ENCODE measurements at places on chromosomes 3 and 15.

DNA sequence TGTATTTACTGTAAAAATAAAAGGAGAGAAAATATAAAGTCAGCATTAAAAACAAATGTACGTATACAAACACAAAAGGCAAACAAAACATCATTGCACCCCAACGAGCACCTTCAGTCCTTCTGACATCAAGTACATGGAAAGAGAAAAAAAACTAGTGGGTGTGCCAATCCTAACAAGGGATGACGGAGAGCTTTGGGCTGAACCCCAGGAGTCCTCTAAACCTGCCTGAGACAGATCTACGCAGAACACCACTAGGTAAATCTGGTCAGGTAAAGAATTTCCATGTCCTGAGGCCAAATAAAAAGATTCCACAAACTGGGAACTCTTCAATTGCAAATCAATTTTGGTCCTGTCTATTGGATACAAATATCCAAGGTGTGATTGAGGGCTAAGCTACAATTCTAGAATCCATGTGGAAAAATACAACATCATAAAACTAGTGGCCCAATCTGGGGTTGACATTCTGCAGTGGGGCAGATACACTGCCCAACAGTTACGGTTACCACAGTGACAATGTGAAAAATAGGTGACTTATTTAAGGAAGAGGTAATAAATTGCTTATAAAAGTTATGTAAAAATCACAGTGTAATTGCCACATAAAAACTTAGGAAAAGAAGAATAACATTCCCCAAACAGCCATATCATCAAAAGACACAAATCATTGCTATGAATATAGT is 14.2 kb downstream of the IFT80 start:
- DNase-seq, result no peak

GRCh38 chr15:89140595-89140994 is 52.3 kb downstream of the ABHD2 start:
- DNase-seq, result no peak

DNA sequence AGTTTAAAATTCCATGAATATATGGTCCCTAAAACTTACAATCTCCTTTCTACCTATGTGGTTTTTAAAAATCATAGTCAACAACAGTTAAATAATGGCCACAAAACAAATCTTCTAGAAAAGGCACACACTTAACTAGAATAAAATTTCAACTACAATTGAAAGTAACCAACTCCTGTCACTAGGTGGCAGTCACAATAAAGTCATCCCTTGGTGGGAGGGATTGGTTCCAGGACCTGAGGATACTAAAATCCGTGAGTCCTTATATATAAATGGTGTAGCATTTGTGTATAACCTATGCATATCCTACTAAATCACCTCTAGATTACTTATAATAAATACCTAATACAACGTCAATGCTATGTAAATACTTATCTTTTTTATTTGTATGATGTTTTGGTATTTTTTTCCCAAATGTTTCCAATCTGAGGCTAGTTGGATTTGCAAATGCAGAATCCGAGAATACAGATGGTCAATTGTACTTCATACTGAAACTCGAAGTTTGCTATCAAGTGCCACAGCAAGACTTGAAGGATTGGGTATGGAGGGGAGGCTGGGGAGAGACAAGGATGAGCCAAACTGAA is 172.6 kb downstream of the FMN1 start:
- no peak for DNase-seq

- DNase-seq, result no peak
Measured at GRCh38 chr3:33187368-33187634, 31.3 kb downstream of the SUSD5 start.

GRCh38 chr3:171900446-171900845 is 57.3 kb downstream of the TMEM212 start:
- no peak for DNase-seq

DNA sequence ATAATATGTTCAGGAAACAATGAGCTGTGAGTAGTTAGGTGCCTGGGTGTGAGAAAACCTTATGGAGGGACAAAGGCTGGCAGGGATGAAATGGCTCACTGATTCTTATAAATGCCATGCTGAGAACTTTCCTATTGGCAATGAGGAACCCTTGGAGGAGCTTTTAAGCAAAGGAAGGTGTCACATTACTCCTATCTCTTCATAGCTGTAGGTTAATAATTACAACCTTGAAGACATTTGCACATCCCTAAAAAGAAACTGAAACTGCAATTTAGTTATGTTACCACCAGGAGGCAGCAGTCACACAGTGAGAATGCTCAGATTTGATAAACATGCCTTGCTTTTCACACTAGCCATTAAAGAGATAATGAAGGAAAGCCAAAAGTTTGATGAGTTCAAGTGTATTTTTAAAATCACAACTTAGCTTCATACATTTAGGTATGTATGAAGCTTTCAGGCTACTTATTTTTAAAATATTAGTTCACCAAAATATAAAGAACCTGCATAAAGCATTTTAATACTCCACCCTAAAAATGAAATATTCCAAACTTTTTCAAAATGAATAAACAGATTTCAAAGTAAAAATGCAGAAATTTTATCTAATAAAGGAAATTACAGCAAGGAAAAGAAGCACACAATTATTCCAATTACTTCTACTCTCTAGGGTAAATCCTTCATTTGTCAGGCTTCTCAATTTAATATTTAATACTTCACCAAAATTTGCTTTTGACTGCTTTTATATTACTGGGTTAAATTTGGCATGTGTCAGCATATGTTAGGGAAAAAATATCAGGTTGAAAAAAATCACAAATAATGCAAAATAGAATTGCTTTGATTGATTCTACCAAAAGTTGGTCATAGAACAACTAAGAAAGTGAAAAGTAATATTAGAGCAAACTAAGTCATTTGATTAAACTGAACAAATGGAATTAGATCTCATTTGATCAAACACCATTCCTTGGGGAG is 136.9 kb upstream of the SLC2A2 start:
- DNase-seq, result no peak

DNA sequence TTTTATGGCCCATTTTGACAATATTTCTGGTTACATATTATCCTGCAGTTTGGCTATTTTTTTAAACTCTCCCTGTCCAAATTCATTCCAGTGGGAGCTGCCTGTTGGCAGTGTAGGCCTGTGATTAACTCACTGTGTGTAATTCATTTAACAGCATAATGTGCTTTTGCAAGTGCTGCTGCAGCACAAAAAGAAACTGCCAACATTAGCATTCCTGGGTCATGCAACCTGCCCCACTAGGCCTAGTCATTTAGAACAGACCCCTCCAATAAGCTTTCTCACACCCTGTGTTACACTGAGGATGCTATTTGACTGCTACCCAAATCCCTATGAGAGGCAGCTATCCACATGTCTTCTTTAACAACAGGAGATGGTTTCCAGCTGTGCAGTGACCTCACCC is 251.2 kb upstream of the UBE2E2 start:
- DNase-seq, result no peak

DNA sequence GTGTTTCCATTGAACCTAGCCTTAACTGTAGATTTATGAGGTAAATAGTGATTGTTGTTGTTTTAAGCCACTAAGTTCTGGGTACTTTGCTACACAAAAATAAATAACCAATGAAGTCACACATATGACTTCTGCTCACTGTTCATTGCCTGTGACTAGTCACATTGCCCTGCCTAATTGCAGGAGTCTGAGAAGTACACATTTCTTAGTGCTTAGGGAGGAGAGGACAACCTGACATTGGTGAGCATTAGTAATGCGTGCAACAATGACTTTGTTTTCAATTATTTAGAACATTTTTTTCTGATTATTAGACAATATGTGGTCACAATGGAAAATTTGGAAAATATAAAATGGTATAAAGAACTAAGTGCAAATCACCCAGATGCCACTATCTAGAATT is 133.2 kb upstream of the DAZL start:
- no peak for DNase-seq

GRCh38 chr15:41337631-41338522 is 5.2 kb downstream of the NUSAP1 start:
- no peak for DNase-seq

DNA sequence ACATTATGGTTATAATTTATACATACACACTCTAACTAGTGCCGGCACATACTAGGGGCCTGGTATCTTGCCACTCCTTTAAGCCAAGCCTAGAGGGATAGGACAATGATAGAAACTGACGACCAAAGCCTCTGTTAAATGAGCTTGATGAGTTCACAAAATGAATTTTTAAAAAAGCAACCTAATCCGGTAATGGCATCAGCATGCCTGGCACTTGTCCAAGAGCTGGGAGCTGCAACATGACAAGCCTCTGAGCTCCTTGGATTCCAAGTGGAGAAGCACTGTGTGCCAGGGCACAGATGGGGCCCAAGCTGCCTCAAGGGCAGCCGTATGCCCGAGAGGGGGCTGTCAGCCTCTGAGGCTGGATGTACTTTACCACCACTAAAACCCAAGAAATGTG is 9.7 kb downstream of the ETV5 start:
- DNase-seq, result peak; percentile 76

DNA sequence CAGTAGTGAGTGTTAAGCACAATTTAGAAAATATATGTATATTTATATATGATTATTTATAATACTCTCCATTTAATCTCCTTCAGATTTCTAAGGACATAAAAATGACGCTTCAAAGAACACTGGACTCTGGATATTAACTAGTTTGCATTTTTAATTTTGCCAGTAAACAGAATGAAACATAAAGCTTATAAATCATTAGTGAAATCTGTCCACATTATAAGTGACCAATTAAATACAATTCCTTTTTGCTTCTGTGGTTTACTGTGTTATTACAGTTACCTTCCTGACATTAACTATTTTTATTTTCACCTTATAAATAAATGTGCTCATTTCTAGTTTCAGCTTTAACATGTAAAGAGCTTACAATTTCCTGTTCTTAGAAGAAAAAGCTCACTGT is 1081.1 kb upstream of the EPHA6 start:
- no peak for DNase-seq

DNA sequence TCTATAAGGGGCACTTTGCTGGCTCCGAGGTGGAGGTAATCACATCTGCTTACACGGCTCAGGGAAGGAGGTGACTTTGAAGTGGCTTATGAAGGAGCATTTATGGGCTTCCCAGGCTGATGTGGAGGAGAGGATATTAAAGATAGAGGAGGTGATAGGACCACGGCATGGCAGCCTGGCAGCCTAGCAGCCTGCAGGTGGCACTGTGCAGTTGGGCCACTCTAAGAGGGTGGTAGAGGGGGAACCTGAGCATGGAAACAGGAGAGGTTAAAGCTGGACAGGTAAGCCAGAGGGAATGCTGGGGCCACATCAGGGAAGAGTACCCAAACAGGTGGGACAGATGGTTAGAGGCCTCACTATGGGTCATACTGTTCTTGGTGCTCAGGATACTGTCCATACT is 375.0 kb downstream of the WDR72 start:
- DNase-seq, result no peak

DNA sequence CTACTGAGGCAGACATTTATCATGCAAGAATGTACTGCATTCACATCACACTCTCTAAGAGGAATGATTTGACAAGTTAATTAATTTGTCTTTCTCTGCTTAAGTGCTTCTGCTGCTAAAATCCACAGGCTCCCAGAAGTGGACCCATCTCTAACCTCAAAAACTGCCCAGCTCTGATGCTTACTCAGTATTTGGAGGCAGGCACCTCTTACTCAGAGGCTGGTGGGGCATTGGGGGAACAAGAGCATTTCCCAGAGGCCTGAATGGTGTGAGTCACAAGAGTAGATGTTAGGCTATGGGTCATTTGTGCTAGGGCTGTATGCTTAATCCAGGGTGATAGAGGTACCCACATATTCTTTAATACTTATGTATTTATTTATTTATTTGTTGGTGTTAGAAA is 34.4 kb upstream of the HCN4 start:
- DNase-seq, result no peak

DNA sequence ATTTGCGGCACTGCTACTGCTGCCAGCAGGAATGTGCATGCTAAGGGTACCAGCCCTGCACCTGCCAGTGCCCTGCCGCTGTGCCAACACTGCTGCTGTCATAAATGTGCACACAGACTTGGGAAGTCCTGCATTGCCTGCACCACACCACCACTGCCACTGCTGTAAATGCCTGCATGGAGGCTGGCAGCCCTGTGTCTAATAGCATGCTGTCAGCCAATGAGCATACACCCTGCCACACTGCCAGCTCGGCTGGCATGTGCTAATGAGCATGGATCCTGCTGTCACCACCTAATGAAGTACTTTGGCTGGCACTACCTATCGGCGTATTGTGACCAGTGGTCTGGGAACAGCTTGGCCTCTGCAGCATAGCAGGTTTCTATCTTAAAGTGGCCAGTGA is 981.8 kb upstream of the GBE1 start:
- DNase-seq, result no peak

GRCh38 chr3:26621906-26622620 is 509 bp upstream of the LRRC3B start:
- DNase-seq, result no peak

Measured in aorta (tissue), 5 donors.